ENCODE measurements at places on chromosomes 3 and 15.

- DNase-seq, result no peak
These were observed 345.7 kb downstream of the CNTN3 start for GRCh38 chr3:74268753-74269152.

- peak; percentile 59 for DNase-seq
These were observed at the start of gene SH3BP5 for GRCh38 chr3:15332405-15333098. Gene SH3BP5 (minus strand): TSS chr3:15332586. CDS start chr3:15332408, 178 bp downstream.

DNA sequence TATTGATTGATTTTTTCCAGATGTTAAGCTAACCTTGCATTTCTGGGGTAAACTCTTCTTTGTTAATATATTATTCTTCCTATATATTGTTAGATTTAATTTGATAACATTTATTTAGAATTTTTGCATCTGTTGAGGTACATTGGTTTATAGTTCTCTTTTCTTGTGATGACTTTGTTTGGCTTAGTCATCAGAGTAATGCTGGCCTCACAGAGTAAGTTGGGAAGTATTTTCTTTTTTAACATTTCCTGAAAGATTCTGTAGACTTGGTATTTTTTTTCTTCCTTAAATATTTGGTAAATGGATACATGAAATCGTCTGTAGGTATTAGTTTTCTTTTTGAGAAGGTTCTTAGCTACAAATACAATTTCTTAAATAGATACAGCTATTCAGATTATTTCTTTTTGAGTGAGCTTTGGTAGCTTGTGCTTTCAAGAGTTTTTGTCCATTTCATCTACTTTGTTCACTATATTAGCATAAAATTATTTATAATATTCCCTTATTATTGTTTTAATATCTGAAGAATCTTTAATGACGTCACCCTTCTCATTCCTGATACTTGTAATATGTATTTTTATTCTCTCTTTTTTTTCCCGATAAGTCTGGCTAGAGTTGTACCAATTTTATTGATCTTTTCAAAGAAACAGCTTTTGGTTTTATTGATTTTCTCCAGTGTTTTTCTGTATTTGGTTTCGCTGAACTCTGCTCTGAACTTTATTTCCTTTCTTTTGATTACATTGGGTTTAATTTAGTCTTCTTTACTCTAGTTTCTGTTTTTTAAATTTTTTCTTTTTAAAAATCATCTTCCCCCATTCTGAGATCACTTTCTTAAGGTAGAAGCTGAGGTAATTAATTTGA lies 6.5 kb upstream of the HPS3 start:
- no peak for DNase-seq

DNA sequence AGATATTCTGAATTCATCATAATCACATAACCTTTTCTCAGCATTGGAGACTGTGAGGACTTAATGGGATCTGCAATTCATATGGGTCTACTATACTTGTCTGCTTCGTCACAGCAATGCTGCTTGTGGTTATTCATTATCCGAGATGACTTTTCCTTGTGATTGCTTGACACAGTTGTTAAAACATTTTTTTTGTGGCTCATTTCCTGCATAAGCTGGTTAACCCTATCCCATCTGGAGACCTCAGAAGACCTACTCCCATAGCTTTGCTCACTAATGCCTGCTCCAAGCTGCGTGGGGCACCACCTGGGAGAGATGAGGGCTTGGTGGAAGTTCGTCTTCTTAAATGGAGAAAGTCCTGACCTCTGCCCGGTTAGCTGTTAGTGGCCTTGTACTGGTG lies 360.8 kb downstream of the CHST2 start:
- DNase-seq, result no peak

- DNase-seq, result no peak
These were observed 1.9 kb downstream of the PCOLCE2 start for GRCh38 chr3:142886940-142887339.

DNA sequence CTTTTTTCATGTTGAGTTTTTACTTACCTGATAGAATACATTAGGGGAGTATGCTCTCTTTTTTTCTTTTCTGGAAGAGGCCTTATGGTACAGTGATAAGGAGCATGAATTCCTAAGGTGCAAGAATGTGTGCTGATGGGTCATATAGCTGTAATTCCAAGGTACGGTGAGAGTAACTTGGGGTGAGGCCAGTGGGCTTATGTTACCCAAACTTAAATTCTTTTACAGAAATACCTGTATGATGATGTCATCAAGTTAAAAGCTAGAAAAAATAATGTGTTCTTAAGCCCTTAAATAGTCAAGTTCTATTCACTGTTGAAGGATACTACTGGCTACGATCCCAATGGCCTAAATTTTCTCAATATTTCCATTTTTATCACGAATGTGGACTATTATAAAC lies 111.2 kb downstream of the GMPS start:
- DNase-seq, result no peak

- peak; percentile 24 for DNase-seq
These were observed 269.3 kb downstream of the ARPP21 start for GRCh38 chr3:35908366-35909232.

- DNase-seq, result no peak
These were observed 788 bp downstream of the FOXB1 start for GRCh38 chr15:60004846-60005351.

DNA sequence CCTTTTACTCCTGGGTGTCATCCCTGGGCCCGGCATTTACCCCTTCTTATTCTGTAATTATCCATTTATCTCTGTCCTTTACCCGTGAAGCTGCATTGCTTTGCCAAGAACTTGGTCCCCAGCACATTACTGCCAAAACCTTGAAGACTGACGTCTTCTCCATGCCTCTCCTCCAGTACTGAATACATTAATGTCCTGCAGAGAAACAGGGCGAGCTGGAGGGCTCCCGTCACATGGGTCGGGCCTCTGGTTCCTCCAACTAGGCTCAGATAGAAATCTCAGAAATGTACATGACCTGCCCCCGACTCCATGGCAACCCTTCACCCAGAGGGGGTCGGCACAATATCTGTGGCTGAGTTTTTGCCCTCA lies 445 bp downstream of the EFCAB12 start:
- no peak for DNase-seq

DNA sequence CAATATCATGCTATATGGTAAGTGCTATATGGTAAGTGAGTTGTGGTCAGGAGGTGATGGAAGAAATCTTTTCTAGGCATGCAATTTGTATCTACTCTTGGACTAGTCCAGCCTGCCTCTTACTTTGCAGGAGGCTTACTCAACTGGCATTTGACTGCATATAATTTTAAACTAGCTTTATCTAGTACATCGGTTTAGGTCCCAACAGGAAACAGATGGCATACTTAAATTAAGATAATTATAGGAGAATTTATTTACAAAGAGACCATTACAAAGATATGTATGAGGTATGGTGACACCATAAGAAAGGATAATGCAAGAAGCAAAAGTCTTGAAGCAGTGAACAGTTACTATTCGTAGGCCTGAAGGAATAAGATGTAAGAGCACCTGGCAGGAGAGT lies 7.8 kb downstream of the SLC28A2 start:
- no peak for DNase-seq

- peak; percentile 31 for DNase-seq
These were observed 545 bp upstream of the RFX7 start for GRCh38 chr15:56244038-56244810.

DNA sequence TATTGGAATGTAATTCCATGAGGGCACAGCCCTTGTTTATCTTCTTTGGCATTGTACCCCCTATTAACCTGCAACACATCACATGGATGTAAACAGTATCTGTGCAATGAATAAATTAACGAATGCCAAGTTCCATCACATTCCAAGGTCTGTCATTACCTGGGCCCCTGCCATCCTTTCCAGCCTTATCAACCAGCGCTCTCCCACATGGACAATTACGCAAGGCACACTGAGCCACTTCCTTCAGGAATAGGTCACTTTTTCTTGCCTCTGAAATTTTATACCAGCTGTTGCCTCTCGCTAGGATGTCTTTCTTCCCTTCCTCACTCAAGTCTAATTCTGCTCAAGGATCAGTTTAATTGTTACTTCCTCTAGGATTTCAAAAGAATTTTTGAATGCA lies 1051.8 kb upstream of the CFAP20DC start:
- DNase-seq, result no peak

DNA sequence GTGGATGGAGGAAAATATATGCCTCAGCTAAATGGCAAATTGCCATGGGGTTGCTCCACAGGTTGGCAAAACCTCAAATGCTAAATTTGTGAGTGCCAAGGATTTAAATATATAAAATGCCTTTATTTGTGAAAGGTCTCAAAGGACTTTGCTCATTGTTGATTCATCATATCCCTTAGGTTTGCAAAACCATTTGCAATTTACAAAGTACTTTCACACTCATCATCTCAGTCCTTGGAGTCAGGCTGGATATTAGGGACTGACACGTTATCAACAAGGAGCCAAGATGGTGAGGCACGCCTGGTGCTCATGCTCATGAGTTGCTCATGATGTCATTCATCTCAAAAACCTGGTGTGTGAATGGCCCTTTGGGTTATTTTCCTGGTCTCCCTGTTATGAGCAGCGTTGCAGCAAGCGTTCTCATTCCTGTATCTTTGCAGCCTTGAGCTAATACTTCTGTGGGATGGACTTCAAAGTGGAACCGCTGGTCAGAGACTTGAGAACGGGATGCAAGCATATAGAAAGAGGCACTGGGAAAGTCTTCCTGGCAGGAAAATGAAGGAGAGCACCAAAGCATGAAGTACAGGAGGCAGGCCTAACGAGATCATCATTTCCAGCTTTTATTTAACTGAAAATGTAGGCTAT lies 66.0 kb downstream of the MYO1E start:
- no peak for DNase-seq

DNA sequence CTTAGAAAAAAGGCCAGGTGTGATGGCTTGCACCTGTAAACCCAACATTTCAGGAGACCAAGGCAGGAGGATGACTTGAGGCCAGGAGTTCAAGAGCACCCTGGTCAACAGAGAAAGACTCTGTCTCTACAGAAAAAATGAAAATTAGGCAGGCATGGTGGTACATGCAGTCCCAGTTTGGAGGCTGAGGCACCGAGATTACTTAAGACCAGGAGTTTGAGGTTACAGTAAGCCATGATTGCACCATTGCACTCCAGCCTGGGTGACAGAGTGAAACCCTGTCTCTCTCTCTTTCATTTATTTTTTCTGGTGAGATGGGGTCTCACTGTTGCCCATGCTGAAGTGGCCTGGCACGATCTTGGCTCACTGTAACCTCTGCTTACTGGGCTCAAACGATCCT lies 24.7 kb downstream of the IP6K1 start:
- no peak for DNase-seq

DNA sequence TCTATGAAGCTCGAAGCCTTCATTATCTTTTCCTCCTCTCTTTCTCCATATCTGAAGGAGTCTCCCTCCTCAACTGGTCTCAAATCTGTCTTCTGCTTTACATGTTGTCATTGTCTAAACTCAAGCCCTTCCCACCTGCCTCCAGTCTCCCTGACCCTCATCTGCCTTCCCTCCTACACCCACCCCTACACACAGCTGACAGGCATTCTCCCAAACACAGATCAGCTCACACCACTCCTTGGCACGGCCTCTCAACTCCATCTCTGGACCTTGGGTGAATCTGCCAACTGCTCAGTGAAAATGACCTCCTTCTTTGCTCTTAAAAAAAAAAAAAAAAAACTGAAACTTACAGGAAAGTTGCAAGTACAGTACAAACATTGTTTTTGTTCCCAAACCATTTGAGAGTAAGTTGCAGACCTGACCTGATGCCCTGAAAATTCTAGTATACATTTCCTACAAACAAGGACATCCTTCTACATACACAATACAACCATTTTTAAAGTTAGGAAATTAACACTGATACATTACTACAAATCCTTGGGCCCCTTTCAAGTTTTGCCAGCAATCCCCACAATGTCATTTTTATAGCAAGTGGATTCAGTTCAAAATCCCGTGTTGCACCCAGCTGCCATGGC lies 49.4 kb upstream of the UBE2E1 start:
- DNase-seq, result no peak

GRCh38 chr3:133753779-133754164 lies 7.6 kb downstream of the TF start:
- no peak for DNase-seq
